ENCODE measurements at places on chromosomes 1 and 21.

- peak; percentile 34 for DNase-seq
These were observed 46.4 kb upstream of the NBL1 start for GRCh38 chr1:19597496-19598309.

- DNase-seq, result no peak
These were observed 61.1 kb downstream of the SLC45A1 start for GRCh38 chr1:8378981-8379470.

DNA sequence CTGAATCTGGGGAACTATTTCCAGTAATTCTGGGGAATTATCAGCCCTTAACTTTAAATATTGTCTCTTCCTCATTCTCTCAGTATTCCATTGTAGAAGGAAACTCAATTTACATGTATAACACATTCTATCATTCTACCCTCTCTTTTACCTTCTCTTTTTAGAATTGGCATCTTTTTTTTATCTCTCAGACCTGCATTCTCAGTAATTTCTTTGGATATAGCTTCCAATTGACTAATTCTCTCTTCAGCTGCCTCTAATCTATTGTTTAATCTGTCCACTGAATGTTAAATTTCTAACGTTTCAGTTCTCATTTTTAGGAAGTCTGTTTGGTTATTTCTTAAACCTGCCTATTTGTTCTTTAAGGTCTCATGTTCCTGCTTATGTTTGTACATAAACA lies 33.0 kb downstream of the MAB21L3 start:
- DNase-seq, result no peak

DNA sequence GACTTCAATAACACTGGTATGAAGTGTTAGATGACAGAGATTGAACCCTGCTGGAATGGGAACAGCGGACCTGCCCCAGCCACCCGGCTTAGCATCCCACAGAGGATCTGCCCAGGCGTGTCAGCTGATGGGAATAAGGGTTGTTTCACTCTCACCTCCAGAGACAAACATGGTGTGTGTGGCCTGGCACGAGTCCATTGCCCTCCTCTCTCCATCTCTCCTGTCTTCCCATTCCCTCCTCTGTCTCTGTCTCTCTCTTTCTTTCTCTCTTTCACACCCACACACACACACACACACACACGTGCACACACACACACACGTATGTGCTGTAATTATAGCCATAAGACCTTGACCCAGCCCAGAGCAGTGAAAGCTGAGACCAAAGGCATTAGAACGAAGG lies 200.2 kb downstream of the HIVEP3 start:
- DNase-seq, result no peak

- no peak for DNase-seq
These were observed 1.4 kb downstream of the DIO1 start for GRCh38 chr1:53895421-53895820.

DNA sequence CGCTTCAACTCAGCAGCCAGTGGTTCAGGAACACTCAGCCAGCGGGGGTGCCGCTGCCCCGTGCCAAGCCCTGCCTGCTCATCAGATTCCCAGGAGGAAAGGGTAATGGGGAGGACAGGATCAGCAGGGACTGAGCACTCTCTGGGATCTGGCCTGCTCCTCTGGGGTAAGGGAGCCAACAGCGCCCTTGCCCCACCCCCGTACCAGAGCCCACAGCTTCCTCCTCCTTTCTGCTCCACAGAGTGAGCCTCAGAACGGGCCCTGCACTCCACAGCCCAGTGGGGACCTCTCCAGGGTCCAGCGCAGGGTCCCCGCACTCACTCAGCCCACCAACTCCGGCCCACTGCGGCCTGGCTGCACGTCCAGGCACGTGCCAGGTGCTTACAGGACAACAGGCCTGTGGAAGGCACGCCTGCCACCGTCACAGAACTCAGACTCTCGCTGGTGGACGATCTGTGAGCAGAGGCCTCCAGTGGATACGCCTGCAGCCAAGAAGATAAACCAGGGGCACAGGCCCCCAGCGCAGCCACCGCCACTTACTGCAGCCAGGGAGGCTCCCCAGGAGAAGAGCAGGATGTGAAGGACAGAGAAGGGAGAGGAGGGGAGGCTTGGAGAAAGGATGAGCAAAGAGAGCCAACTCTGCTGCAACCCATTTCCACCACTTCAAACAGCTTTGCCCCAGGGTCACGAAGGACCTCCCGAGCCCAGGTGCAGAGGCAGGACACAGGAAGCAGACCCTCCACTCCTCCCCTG lies 2.1 kb downstream of the MEGF6 start:
- no peak for DNase-seq

- no peak for DNase-seq
These were observed 83.2 kb upstream of the RGS4 start for GRCh38 chr1:162985816-162986435.

DNA sequence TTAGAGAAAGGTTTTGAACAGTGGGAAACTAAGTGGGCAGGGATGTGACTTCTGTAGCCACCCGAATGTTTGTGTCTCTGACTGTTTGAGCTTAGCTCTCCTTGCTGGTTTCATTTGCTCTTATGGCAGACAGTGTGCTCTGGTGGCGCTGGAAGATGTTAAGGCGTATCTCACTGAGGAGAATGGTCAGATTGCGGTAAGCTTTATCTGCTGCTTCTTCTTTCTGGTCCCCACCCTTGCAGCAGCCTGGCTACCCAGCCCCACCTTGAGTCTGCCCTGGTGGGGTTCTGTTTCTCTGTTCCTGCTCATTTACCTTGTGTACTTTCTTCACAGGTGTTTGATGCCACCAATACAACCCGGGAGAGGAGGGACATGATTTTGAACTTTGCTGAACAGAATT lies 9.9 kb downstream of the PFKFB2 start:
- DNase-seq, result no peak

- DNase-seq, result peak; percentile 86
These were observed 2.8 kb downstream of the KCNN3 start for GRCh38 chr1:154867064-154867825.

DNA sequence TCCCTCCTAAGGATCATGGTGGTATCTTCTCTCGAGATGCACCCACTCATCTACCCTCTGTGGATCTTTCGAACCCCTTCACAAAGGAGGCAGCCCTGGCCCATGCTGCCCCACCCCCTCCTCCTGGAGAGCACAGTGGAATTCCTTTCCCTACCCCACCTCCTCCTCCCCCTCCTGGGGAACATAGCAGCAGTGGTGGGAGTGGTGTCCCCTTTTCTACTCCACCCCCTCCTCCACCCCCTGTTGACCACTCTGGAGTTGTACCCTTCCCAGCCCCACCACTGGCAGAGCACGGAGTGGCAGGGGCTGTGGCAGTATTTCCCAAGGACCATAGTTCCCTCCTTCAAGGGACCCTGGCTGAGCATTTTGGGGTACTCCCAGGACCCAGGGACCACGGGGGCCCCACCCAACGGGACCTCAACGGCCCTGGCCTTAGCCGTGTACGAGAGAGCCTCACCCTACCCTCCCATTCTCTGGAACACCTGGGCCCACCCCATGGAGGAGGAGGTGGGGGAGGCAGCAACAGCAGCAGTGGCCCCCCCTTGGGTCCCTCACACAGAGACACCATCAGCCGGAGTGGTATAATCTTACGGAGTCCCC lies 14.5 kb upstream of the TARS2 start:
- no peak for DNase-seq

GRCh38 chr21:19276665-19277064 lies 873.1 kb upstream of the TMPRSS15 start:
- no peak for DNase-seq

DNA sequence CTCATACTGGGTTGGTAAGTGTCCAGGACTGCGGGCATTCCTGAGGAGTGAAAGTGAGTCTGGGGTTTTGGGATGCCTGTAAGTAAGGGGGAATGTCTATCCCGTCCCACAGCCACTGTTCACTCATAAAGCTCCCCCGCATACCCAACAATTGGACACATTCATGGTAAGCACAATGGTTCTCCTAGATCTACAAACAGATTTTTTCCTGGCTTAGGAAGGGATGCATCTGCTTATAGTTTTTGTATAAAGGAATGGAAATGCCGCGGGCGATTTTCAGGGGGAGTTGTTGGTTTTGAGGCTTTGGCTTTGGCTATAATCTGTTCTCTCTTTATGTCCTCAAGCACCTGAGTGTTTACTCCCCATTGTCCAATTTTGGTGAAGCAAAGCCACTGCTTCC lies 7.1 kb downstream of the ERVH48-1 start:
- DNase-seq, result no peak

GRCh38 chr1:150420560-150421265 lies 56.8 kb downstream of the RPRD2 start:
- DNase-seq, result no peak

DNA sequence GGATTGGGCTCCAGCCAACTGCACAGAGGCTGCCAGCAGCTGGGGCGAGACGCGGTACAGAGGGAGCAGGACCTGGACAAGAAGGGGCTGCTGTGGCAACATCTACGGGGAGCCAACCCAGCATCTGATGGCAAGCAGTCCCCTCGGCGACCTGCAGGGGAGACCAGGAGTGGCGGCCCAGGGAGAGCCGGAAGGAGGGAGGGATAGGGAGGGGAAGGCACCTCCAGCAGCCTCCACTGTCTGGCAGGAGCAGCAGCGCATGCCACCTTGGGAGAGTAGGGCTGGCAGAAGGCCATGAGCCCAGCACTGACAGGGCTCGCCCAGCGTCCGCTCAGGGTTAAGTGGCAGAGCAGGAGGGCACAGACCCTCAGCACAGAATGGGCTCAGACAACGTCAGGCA lies 17.3 kb downstream of the CHD5 start:
- no peak for DNase-seq

GRCh38 chr1:21886486-21887215 lies 50.5 kb downstream of the HSPG2 start:
- no peak for DNase-seq

- peak; percentile 29 for DNase-seq
These were observed 394.8 kb downstream of the LMX1A start for GRCh38 chr1:164961715-164962114.

- DNase-seq, result no peak
These were observed 72.5 kb downstream of the DPT start for GRCh38 chr1:168656485-168656884.

DNA sequence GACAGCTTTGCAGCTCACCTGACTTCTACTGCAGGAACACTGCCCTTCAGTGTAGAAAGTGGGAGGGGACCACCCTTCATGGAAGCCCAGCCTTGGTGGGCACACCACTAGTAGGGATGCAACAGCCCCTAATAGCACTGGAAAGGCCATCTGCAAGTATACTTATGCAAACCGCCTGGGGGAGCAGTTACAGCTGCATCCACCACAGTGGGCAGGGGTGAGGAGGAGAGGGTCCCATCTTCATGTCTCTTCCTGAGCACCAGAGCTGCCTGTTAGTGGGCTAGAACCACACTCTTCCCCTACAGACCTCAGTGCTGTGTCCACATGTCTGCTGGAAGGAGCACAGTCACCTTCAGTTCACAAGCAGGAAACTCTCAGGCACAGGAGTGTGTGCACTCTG lies 66.2 kb upstream of the LHX8 start:
- no peak for DNase-seq

DNA sequence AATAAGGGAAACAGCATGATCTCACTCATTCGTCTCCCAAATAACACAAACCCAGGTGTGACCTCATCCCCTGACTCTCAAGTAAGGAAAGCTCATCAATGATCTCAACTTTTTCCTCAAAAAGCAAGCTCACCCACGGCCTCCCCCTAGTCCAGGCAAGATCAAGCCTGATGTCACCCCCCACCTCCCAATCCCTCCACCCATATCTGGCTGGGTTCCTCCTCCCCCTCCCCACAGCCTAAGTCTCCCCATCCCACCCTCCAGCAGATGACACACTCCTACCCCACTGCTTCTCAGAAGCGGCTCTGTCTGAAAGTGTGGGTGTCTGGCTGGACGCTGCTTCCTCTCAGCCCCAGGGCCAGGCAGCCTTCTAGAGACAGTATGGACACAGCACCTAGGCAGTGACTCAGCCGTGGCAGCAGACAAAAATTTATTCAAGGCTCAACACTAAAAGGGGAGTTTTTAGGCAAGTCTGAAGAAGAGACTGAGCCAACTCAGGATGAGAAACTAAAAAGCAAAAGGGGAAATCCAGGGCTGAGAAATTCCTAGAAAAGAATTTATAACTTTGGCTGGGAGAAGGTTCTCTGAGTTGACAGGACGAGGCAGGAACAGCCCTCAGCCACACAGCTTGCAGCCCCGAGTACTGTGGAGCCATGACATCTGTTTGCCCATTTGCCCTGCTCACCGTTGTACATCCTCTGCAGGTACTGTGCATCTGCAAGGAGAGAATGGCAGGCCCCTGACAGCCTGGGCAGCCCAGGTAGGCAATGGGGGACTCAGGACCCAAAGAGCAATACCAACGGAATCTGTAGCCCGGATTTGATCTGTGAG lies 81.6 kb upstream of the LRRC8D start:
- DNase-seq, result peak; percentile 51

DNA sequence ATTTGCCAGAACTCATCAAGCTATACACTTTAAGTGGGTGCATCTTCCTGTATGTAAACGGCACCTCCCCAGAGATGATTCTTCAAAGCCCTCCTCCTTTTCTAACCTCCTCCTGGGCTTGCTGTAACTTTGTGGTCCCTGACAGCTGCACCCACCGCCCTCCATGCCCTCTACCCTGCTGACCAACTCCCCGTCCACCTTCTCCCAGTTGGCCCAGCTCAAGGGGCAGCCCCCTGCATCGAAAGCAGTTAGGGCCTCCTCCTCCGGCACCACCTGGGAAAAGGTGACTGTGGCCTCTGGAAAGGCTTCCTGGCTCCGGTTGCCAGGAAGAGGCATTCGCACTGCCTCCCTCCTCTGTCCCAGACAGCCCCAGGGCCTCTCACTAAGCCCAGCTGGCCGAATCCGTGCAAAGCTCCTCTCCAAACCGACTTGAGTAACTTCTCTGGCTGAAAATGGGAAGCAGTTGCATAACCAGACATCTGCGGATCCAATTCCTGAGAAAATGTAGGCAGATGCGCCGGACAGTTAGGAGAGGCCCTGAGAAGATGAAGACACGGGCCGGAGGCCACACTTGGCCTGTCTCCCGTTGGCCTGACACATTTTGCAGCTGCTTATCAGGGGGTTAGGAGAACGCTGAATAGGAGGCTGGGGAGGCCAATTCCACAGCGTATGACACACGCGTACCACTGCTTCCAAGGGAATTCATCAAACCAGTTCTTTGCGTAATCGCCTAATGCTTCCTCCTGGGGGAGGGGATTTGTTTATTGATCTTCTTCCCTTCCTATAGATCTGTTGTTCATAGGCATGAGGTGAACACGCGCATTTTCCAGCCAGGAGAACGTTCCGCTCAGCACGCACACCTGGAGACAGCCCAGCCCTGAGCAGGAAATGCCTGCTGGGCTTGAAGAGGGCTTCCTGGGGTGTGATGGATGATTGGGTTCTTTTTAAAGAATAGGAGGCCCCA lies 48.7 kb upstream of the COL6A2 start:
- peak; percentile 48 for DNase-seq

DNA sequence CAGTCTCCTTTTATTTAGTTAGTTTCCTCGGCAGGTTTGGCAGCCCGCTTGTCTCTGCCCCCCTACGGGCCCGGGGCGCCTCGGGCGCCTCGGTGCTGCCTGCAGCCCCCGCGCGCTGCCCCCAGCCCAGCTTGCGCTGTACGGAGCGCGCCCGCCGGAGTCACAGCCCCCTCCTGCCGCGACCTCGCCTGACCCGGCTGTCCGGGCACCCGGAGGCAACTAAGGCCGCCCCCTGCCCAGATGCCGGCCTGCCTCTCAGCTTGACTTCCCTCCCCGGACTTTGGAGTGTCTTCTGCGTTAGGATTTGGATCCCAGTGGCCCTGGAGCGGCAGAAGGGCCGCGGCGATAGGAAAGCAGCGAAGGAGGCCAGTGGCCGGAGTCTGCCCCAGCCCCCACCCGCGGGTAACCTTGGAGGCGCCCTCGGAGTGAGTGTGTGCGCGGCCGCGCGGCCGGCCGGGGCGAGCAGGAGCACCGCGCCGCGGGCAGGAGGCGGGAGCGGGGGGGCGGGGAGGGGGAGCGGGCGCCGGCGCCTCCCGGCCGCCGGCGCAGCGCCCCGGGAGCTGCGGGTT lies 7.6 kb downstream of the CDKN2C start:
- DNase-seq, result no peak

All from HT1080 (cell line).